Fibroblast of villous mesenchyme (primary cell): ENCODE measurements at places on chromosomes 2 and 18.

- no peak for DNase-seq
These were observed 144.9 kb upstream of the LHCGR start for GRCh38 chr2:48900321-48901014.

DNA sequence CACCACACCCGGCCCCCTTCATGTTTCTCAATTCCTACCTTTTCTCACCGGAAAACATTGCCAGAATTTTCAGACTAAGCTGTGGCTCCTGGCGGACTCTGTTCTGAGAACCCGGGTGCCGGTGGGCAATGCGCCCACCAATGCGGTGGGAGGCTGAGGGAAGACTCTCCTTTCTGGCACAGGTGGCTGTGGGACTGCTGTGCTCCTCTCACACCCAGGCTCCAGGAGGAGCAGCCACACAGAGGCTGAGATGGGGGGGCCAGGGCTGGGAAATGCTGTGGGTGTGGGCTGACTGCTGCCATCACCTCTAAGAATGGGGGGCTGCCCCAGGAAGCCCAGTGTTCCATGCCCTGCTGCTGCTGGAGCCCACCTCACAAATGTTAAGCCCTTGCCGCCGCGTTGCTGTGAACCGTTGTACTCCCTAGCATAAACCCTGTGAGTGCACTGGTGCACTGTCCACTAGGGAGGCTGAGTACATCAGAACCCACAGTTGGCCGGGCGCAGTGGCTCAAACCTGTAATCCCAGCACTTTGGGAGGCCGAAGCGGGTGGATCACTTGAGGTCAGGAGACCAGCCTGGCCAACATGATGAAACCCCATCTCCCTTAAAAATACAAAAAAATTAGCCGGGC, 152.6 kb downstream of the LDLRAD4 start:
- no peak for DNase-seq

- DNase-seq: peak; percentile 5
These were observed 1483.4 kb upstream of the ZEB2 start for GRCh38 chr2:146003337-146003736.

DNA sequence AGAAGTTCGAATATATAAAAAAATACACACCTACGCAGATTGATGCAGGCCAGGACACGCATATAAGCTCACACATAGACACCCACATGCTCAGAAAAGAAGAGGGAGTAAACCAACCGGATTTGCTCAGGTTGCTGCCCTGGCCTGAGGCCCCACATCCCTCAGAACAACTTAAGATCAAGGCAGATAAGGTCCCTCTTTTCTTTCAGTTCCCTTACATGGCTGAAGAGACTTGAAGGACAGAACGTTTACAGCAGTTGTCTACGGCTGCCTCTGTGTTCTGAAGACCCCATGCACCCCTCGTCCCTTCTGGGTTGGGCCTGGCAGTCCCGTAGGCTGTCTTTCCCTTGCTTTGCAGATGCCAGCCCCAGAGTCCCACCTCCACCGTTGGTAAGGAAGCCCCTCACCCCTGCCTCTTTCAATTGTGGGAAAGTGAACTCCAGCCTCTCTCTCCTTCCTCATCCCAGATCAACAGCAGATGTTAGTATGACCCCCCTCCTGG, 4.3 kb upstream of the NAGK start:
- no peak for DNase-seq

DNA sequence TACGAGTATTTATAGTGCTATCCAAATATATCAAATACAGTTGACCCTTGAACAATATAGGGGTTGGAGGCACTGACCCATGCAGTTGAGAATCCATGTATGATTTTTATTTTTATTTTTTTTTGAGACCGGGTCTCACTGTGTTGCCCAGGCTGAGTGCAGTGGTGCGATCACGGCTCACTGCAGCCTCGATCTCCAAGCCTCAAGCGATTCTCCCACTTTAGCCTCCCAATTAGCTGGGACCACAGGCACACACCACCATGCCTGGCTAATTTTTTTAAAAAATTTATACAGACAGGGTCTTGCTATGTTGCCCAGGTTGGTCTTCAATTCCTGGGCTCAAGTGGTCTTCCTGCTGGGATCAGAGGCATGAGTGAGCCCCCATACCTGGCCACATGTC, 70.6 kb downstream of the GORASP2 start:
- DNase-seq: no peak

DNA sequence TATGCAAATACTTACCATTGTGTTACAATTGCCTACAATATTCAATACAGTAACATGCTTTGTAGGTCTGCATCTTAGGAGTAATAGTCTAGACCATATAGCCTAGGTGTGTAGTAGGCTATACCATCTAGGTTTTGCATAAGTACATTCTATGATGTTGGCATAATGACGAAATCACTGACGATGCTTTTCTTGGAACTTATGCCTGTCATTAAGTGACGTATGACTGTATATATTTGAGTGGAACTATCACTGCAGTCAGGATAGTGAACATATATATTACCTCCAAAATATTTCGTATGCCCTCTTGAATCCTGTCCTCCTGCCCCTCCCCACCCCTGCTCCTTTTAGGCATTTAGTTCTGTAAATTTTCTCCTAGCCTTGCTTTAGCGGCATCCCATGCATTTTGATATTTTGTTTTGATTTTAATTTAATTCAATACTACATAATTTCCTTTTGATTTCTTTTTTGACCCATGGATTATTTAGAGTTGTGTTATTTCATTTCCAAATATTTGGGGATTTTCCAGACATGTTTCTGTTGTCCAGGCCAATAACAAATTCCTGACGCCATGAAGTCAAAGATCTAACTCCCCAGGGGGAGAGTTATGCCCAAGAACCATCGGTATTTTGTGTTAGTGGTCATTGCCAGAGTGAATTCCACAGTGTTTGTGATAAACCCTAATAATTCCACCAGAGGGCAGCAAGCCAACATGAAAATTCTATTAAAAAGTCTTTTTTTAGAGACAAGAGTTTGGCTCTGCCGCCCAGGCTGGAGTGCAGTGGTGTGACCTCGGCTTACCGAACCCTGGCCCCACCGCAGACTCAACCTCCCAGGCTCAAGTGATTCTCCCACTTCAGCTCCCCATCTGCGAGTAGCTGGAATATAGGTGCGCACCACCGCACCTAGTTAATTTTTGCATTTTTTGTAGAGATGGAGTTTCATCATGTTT, 24.2 kb upstream of the CASP8 start:
- peak; percentile 80 for DNase-seq

DNA sequence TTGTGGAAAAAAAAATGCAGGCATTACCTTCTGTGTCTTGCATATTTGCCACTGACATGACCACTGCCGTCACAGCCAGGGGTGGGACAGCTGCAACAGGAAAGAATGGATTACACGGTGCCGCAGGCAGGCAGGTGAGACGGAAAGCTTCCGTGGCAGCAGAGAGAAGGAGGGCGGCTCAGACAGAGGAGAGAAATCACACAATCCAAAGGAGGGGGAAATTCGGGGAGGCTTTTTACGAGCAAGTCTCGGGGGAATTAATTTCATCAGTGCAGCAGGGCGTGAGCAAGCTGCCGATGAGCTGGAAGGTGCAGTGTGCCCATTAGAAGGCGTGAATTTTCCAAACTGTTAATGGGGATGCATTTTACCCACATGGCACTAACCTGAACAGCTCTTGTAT, 234.8 kb upstream of the PXDN start:
- DNase-seq: no peak

GRCh38 chr18:58727776-58728500, 56.7 kb downstream of the MALT1 start:
- peak; percentile 30 for DNase-seq

- DNase-seq: no peak
These were observed 125.5 kb downstream of the ANKRD44 start for GRCh38 chr2:197184959-197185586.

DNA sequence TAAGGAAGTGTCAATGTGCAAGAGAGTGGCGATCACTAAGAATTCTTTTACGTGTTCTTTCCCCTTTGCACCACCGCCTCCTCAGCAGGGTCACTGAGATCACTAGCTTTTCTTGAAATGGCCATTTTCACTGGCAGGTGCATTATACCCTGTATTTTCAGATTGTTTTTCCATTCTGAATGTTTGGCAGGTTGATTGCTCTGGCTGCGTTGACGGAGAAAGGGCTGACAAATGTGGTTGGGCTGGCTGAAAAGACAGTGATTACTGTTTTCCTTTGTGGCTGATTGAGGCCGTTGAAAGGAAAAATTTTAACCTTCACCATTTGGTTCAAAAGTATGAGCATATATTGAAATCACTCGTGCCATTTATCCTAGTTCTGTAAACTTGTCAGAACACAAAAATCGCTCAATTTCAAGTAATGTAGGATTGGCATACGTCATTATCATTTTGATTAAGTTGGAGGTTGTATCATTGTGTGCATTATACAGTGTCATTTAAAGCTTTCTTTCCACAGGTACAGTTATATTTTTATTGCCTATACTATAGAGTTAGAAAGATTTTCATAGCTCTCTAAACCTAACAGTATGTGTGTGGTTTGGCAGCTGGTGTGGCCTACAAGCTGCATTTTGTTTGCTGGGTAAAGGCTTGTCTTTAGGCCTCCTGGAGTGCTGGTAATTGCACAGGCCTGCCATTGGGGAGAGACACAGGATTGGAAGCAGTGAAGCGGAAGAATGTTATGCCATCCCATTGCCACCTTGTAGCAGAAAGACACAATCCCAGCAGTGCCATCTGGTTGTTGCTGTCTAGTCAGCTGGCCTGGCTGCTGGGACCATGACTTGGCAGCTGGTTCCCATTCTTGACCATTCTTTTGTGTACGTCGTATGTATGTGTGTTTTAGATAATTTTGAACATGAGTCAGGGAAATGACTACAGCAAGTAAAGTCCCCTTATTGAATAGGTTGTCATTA, 36.7 kb downstream of the DYNC1I2 start:
- no peak for DNase-seq

DNA sequence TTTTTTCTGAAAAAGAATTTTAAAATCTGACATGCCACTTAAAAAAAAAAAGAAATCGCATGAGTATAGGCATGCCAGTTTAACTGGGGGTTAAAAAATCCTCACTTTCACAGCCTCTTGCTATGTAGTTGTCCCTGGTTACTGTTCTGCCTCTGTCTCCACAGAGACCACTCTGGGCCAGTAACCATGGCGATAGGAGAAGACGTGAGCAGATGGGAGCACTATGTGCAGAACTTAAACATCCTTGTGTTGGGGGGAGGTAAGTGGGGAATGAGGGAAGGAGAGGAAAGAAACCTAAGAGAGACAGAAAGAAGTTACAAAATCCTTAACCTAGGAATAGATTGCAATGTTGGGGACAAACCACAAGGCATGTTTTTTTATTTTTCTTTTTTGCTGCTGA, 75.9 kb upstream of the CYRIA start:
- no peak for DNase-seq

GRCh38 chr2:158577141-158577540, 120.4 kb downstream of the PKP4 start:
- DNase-seq: no peak

- DNase-seq: no peak
These were observed 63.7 kb upstream of the OTOF start for GRCh38 chr2:26541401-26542193.

- DNase-seq: no peak
These were observed 200.9 kb upstream of the PKDCC start for GRCh38 chr2:41846962-41847361.

DNA sequence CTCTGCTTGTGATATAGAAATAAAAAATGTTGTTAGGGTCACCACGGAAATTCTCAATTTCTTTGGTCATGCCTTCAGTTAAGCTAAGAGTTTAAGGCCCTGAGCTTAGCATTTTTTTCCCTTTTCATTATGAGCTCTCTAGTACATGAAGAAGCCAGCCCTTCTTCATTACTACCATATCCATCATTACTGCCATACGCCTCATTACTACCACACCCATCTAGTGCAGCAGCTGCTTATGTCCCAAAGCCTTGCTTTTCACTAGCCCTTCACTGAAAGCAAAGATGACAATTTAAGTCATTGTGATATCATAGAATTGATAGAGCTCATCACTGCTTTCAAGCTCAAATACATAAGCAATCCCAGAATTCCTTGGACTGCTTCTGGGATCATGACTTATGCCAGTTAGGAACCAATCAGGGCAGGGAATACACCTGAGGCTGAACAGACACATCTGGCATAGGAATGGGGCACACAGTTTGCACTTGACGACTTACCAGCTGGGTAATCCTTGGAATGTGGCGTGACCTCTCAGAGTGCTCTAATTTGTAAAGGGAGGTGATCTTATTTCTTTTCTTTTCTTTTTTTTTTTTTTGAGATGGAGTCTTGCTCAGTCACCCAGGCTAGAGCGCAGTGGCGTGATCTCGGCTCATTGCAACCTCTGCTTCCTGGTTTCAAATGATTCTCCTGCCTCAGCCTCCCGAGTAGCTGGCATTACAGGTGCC, 40.3 kb downstream of the SOWAHC start:
- no peak for DNase-seq

DNA sequence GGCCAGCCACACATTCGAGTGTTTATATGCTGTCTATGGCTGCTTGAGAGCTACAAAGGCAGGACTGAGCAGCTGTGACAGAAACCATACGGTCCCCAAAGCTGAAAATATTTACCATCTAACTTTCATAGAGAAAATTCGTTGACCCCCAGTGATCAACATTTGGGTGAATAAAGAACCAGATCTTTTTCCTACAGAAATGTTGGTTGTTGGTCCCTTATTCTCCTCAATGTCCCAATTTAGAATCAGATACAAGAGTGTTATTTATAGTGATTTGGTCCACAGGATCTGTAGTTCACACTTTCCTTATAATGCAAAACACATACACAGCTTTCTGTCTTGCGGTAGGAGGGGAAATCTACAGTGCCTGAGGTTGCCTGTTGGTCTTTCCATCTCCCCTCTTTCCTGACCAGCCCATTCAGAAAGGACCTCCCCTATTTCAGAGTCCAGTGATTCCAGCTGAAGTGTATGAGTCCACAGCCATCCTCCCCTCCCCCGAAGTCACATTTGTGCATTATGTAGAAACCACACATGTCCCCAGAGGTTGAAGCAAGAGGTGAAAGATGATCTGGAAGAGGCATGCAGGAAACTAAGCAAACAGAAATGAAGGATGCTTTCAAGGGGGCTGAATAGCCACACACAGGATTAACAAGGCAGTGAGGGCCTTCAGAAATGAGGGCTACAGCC, 61.9 kb downstream of the SPRED2 start:
- DNase-seq: no peak

- peak; percentile 88 for DNase-seq
These were observed 147.6 kb downstream of the CDC42EP3 start for GRCh38 chr2:37523814-37524362.

DNA sequence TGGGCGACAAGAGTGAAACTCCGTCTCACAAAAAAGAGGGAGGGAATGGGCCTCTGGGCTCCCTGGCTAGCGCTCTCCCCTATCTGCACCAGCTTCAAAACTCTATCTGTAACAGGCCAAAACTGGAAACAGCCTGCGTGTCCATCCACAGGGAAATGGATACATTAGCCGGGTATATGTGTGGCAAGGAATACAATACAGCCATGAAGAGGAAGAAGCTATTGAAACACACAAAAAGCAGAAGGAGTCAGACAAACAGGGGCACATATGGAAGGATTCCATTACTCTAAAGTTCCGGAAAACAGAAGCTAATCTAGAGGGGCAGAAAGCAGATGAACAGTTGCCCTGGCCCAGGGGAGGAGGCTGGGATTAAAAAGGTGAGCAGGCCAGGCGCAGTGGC, 24.6 kb upstream of the SLC35F6 start:
- DNase-seq: no peak

DNA sequence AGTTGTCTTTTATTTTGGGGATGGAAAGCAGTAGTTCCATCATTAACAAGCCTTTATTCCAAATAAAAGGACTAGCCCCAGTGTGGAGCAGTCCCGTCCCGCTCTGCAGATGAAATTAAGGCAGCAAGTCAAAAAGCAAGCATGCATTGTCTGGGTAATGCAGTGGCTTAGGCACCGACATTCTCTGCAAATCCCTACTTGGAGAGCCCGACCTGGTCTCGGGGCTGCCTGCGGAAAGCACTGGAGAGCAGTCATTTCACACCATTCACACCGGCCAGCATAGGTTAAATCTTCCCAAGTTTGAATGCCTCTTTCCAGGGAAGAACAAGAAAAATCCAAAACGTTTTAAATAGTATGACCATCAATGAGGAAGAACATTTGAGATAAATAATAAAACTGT, 24.4 kb upstream of the RAB12 start:
- no peak for DNase-seq
